ENCODE measurements at places on chromosomes 13 and 19.

DNA sequence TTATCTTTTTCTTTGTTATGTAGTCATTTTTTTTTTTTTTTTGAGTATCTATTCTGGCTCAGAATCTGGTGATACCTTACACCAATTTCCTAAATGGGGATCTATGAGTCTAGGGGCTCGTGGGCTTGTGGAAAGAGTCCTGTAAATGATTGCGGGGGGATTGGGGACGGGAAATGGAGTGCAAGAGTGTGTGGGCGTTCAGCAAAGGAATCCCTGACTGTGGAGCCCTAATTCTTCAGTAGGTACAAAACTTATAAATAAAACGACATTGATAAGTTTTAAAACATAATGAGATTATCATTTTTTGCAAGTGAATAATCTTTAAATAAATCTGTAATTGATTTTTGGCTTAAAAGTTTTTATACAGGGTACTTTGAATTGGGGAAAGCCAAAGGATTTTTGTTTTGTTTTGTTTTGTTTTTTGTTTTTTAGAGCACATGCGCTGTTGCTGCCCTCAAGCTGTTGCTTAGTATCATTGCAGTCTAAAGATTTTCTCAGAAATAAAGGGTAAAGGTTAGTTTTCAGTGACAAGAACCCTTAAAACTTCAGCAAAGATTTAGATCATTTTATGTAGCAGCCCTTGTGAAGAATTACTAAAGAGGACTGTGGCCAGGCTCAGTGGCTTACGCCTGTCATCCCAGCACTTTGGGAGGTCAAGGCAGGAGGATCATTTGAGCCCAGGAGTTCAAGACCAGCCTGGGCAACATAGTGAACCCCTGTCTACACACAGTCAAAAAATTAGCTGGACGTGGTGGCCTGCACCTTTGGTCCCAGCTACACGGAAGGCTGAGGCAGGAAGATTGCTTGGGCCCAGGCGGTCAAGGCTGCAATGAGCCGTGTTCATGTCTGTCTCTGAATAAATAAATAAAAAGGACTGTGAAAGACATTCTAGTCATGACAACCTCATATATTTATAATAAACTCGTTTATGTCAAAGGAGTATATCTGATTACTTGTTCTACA lies 1.7 kb downstream of the ERCC5 start:
- peak; percentile 18 for DNase-seq

GRCh38 chr19:18233224-18233825 lies 7.1 kb upstream of the PDE4C start:
- peak; percentile 4 for DNase-seq

DNA sequence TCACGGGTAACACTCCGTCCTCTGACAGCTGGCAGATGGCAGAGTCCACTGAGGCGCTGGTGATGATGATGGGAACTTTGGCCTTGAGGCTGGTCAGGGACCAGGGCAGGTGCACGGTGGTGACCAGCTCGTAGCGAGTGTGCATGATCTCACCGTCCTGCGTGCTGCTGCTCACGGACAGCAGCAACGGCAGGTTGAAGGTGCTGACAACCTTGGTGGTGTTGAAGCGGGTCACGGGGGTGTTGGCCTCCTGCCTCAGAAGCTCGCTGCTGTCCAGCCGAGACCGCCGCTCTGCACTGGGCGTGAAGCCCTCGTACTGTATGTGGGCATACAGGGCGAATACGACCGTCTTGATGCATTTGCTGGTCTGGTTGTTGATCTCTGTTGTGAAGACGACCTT lies 11.6 kb downstream of the ARRDC5 start:
- no peak for DNase-seq

DNA sequence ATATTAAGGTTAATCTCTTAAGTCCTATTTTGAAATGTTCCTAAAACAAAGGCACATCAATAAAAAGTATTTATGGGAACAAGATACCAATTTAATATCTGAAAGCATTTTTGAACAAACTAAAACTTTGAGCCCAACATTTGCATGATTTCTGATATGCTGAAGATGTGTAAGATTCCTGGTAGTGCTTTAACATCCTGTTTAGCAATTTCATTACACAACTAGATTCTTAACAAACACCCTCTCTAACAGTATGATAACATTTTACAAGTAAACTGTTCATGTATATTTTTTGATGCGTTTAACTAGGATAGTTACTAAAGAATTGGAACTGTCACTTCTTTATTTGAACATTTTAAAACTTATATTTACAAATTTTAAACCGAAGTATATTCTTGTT lies 63.9 kb downstream of the DACH1 start:
- no peak for DNase-seq

- DNase-seq = no peak
Measured at GRCh38 chr13:47672245-47673008, 328.6 kb downstream of the SUCLA2 start.

- DNase-seq = no peak
Measured at GRCh38 chr13:90553159-90553558, 794.3 kb upstream of the MIR17HG start.

DNA sequence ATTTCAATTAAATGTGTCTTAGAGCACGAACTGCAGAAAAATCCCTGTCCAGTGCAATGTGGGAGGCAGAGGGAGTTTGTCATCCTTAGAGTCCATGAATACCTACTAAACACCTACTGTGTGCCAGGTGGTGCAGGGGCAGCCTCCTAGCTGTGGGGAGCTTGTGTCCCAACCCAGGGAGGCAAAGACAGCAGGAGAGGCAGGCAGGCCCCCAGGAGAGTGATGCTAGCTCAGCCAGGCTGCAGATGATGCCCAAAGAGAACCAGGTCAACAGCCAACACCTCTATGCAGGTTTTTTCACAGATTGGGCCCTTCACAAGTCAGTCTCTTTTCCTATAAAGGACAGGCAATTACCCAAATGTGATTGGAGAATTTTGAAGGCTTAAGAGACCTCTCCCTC lies 108.2 kb upstream of the UQCRFS1 start:
- DNase-seq = no peak

GRCh38 chr19:10412257-10412977 lies 7.9 kb upstream of the PDE4A start:
- no peak for DNase-seq

DNA sequence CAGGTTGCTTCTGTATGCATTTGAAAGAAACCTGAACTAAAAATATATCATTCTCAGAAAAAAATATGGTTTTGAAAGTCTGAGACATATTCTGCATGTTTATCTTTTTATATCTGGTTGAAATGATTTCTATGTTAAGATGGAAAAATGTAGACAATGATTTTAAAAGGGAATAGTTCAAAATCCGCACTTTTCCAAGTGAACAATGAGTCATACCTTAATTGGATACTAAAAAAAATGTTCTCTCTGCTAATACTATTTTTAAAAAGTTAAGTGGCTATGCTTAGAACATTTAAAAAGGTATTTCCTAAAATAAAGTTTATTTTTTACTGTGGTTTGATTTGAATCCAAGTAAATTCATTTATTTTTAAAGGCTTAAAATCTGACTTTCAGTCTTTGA lies 801.4 kb downstream of the SLITRK6 start:
- no peak for DNase-seq

DNA sequence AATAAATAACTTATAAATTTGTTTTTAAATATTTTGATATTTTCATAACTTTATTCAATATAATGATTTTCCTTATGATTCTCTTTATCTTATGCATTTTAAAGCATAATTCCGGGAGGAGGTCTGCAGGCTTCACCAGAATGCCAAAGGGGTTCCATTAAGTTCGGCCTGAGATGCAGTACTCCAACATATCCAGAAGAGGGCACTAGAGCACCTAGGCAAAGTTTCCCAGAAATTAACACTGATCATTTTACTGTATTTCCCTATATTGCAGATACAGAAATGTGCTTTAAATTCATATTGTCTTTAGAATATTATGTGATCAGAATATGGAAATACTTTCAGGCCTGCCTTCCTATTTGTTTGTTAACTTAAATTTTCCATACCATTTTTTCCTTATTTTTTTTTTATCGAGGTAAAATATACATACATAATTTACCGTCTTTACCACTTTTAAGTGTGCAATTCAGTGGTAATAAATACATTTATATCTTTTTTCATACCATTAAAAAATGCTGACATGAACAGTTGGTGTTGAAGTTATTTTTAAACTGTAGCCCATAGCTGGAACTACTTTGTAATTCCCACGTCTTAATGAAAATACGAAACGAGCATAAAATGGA lies 58.9 kb upstream of the TM9SF2 start:
- DNase-seq = peak; percentile 53

DNA sequence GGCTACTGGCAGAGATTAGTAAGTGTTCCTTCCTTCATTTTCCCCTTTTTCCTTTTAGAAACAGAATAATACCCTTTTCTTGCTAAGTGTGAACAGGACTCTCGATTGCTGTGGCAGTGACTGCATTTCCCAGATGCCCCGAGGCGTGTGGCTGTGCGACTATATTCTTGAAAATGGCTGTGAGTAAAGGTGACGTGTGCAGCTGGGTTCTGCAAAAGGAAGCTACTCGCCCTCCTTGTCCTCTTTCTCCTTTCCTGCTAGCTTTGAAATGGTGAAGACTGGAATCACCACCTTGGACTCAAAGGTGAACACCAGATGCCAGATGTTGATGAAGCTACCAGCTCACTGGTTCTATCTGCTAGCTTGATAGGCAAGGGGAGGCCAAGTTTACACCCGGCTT lies 121.4 kb downstream of the MIPEP start:
- DNase-seq = no peak

- DNase-seq = no peak
Measured at GRCh38 chr13:52399046-52399445, 6.9 kb downstream of the THSD1 start.

DNA sequence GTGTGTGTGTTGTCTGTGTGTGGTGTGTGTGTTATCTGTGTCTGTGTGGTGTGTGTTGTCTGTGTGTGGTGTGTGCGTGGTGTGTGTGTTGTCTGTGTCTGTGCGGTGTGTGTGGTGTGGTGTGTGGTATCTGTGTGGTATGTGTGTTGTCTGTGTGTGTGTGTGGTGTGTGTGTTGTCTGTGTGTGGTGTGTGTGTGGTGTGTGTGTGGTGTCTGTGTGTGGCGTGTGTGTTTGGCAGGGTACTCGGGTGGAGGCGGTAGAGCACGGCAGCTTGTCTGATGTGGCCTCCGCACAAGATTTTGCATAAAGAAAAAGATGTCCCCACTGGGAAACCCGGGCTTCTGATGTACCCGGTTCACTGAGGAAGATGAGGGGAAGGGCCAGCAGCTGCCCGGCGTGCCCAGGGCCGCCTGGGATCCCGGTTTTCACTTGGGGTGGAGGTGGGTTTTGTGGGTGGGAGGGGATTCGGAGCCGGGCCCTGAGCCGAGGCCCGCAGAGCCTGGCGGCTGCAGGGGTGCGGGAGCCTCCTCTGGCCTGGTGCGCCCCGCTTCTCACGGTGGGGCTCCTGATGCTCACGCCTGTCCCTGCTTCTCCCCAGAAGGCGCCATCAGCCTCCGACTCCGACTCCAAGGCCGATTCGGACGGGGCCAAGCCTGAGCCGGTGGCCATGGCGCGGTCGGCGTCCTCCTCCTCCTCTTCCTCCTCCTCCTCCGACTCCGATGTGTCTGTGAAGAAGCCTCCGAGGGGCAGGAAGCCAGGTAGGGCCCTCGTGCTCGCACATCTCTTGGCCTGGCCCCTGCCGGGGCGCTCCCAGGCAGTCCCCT lies 21.2 kb downstream of the HDGFL2 start:
- DNase-seq = no peak

DNA sequence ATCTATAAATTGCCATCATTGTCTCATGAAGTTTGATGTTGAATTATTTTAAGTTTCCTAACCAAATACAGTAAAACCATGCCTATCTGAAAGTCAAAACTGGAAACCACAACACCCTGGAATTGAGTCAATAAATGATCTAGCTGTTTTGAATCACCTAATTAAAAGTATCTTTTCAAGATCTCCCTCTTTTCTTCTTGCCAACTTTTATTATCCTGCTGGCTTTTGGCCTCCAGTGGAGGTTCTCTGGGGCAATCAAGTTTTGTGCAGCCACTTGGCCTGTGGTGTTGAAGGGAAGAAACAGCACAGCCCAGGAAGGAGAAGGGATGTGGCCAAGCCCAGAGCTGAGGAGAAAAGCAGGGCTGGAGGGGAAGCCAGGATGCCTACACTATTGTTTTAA lies 255.4 kb downstream of the COG6 start:
- DNase-seq = no peak

- peak; percentile 45 for DNase-seq
Measured at GRCh38 chr13:109331898-109332297, 454.5 kb downstream of the IRS2 start.

GRCh38 chr19:12112701-12113100 lies 27.4 kb downstream of the ZNF20 start:
- DNase-seq = no peak

- DNase-seq = no peak
Measured at GRCh38 chr19:53521373-53522202, 16.4 kb upstream of the ZNF331 start.

- DNase-seq = peak; percentile 66
Measured at GRCh38 chr13:41827507-41828213, 133.2 kb downstream of the VWA8 start.

DNA sequence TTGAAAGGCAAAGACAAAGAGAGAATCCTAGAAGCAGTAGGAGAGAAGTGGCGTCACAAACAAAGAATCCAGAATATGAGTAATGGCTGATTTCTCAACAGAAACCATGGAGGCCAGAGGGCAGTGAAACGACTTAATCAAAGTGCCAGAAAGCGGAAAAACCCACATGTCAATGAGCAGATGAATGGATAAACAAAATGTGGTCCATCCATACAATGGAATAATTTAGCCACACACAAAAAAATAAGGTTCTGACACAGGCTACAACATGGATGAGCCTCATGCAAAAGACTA lies 52.2 kb upstream of the RANBP3 start:
- peak; percentile 10 for DNase-seq

DNA sequence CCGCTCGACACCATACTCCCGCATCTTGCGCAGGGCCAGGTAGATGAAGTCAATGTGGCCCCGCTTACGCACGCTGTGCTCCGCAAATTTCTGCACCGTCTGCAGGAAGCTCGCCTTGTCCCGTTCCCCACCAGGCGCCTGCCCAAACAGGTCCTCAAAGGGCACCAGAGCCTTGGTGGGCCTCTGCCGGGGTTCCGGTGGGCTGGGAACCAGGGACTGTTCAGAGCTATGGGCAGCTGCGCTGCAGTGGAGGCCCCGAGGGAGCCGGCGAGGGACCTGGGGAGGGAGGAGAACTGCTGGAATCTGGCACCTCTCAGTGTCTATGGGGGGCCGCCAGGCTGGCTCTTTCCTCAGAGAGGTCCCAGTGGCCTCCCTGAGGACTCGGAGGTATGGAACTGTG lies 8.3 kb upstream of the ZNF653 start:
- no peak for DNase-seq

GRCh38 chr19:55654868-55655647 lies at the start of gene U2AF2:
Gene U2AF2, plus strand, starts transcription at chr19:55655035. Its CDS starts 70 bp downstream, at chr19:55655105.
- DNase-seq = peak; percentile 94
